Stimulated activated naive CD4-positive, alpha-beta T cell treated with Interleukin-2 at 50 U/mL for 16 hours (primary cell): ENCODE measurements at places on chromosomes 2 and 18.

DNA sequence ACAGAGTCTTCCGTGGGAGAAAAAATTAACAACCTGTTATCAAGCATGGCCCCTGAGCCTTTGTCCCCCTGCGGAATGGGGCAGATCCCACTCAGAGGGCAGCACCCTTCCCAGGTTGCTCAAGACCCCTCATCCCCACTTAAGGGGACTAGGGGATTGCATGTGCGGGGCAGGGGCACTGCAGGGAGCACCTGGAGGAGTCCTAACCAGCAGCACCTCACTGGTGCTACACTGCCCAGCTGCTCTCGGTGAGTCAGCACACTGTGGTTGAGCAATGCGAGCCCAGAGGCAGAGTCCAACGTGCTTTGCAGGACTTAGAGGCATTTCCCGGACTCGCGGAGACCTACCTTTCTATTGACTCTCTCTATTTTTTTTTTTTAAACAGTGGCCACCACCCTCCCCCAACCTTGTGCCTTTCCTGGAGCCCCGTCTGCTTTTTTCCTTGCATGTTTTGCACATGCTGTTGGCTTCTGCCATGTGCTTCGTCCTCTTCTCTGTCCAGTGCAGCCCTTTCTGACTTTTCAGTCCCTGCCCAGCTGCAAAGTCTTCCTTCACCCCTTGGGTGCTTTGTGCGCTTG lies 74.0 kb downstream of the IL1R2 start:
- DNase-seq, result no peak

GRCh38 chr2:190930411-190930810 lies 49.8 kb downstream of the GLS start:
- no peak for DNase-seq

DNA sequence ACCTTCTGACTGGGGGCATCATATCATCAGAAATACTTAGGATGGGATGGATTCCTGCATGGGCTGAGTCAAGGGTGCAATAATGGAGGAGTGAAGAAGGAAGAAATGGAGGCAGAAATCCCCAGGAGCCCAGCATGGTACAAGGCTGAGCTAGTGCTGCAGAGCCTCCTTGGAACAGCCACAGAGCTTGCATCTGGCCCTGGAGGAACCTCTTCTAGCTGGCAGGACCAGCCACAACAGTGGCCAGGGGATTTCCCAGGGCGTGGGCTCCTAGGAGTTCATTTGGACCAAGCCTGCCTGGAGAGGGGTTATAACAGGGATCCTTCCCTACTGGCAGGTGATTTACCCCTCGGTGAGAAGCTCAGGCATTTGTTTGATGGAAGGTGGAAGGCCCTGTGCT lies 4.7 kb upstream of the IL37 start:
- DNase-seq, result no peak

DNA sequence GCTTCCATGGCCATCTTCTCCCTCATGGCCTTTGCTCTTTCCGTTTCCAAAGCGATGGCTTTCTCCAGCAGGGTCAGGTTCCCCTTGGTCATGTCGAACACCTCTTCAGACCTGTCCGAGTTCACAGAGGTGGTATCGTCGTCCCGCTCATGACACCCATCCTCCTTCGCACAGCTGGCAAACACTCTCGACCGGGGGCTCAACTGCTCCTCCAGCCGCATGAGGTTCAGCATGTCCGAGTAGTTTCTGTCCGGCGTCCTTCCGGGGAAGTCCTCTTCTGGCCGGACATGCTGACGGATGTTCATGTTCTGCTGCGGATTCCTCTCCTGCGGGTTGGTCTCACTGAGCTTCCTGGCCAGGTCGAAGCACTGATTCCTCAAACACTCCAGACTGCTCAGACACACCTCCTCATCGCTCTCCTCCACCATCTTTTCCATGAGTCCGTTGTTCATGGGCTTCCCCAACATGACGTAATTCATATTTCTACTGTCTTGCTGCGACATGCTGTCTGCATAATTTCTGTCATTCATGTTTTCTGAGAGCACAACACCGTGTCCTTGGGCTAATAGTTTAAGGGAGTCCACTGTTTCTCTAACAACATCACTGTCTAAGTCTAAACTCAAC lies 178.2 kb upstream of the PXDN start:
- DNase-seq, result no peak

DNA sequence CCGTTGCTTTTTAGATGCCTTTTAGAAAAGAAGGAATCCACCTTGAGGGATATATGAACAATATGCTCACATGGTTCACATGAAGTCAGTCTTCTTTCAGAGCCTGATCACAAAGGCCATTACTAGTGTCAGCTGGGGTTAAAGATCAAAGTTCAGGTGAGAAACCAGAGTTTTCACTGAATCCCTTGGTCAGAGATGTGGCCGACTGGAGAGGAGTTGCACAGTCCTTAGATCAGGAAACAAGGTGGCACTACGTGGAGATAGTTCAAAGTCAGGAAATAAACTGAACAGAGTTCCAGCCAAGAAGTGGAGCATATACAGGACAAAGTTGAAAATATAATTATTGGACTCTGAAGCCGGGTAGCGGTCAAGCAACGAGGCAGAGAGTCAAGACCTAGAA lies 54.6 kb downstream of the AAK1 start:
- DNase-seq, result no peak
